ENCODE measurements at places on chromosomes 13 and 19. TPM values are rescaled to one million over a fixed set of nuclear protein-coding genes. Genes with fewer than 3 reads are reported as not detected.

Gene GZMM
- not detected for total RNA-seq

GRCh38 chr19:38274739-38275138, 10.4 kb downstream of the SPINT2 start:
- DNase-seq = no peak

DNA sequence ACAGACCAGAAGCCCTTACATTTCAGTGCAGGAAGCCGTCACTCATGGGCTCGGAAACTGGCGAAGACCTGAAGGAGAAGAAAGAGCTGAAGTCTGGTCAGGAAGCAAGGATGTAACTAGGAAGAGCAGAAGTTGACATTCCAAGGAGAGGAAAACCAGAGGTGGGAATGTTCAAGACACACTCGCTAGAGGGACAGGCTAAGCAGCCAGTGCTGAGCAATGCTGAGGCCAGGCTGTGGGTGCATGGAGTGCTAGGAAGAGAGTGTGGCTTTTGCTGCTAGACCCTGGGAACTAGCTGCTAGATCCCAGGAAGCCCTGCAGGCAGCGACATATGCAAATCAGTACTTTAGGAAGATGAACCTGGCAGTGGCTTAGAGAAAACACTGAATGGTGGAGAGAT, 12.1 kb upstream of the URAD start:
- no peak for DNase-seq

DNA sequence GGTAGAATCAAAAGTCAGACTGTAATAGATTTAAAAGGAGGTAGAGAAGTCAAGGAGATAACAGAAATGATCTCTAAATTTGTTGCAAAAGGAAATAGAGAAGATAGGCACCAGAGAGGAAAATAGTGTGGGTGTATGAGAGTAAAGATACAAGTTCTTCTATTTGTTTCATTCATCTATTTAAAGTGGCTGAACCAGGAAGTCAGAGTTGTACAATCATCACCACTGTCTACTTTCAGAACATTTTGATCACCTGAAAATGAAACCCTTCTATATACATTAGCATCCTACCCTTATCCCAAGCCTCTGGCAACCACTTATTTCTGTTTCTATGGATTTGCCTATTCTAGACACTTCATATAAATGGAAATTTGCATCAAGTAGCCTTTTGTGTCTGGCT, 36.7 kb downstream of the INTS6 start:
- no peak for DNase-seq

- DNase-seq = no peak
Measured at GRCh38 chr13:54301085-54301484, 1272.5 kb downstream of the OLFM4 start.

GRCh38 chr13:48492096-48492440, 40.8 kb downstream of the RCBTB2 start:
- DNase-seq = no peak

DNA sequence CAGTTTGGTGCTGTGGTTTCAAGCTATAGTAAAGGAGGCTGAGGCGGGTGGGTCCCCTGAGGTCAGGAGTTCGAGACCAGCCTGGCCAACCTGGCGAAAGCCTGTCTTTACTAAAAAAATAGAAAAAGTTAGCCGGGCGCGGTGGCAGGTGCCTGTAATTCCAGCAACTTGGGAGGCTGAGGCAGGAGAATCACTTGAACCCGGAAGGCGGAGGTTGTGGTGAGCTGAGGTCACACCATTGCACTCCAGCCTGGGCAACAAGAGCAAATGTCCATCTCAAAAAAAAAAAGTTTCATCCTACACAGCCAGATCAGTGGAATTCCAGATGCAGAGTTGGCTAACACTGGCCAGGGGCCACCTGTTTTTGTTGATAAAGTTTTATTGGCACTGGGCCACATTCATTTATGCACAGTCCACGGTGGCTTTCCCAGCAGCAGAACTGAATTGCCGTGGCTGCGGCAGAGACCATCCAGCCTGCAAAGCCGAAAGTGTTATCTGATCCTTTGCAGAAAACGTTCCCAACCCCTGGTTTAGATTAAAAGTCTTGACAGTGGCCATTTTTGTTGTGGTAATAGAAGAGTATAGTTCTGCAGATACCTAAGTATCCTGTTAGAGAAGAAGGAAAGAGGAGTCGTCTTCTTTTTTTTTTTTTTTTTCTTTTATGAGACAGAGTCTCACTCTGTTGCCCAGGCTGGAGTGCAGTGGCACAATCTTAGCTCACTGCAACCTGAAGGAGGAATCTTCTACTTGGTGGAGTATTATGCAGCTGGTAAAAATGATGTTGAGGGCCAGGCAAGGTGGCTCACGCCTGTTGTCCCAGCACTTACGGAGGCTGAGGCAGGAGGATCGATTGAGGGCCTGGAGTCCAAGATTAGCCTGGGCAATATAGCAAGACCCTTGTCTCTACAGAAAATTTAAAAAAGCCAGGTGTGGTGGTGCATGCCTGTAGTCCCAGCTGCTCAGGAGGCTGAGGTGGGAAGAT, 8.7 kb downstream of the NCLN start:
- DNase-seq = no peak

Data from MCF 10A (cell line).